ENCODE measurements at places on chromosomes 5 and 9.

DNA sequence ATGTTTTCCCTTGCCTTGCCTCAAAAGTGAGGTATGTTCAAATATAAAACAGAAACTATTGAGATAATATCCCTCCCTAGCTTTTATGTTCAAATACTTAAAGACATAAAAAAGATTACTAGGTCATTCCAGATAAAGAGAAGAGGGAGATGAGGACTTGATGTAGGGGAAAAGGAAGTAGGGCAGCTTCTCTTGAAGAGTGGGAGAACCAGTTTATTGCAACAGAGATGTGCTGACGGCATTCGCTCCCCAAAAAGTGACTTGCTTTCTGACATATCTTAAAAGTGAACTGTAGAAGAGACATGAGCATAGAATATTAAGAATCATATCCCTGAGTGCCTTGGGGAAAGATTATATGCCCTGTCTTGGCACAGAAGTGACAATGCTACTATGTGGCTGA is 330.2 kb upstream of the NREP start:
- DNase-seq, result no peak

GRCh38 chr5:141373673-141374317 is at the start of gene PCDHGA6:
Gene PCDHGA6 (plus strand): TSS chr5:141373891. CDS start chr5:141374084, 193 bp downstream.
- no peak for DNase-seq

DNA sequence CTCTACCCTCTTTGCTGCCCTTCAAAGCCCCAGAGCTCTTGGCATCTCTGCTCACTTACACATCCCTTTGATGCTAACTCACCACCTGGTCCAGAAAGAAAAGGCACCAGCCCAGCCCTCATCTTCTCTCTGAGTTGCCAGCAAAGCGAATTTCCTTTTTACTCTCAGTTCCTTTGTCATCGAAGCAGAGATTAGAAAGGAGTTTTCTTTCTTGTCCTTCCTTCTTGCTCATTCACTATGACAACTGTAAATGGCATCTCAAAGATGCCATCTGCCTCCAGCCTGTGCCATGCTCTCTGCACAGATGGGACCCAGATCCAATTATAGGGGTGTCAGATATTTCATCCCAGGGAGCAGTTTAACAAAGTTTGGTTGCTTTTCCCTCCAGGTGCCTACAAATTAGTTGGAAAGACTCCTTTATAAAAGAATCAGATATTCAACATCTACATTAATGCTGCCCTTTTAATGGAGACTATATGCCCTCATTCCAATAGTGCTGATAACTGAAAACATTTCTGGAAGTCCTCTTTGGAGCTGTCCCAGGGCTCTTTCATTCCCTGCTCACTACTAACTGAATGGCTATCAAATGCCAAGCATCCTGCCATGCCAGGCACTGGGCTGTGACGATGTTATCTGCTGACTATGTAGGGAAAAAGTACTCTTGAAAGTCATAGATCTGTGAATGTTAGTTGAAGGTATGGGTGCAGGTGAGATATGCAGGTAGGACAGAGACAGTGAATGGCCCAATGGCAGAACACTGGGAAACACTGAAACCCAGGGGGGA is 58.9 kb downstream of the SUSD1 start:
- no peak for DNase-seq

DNA sequence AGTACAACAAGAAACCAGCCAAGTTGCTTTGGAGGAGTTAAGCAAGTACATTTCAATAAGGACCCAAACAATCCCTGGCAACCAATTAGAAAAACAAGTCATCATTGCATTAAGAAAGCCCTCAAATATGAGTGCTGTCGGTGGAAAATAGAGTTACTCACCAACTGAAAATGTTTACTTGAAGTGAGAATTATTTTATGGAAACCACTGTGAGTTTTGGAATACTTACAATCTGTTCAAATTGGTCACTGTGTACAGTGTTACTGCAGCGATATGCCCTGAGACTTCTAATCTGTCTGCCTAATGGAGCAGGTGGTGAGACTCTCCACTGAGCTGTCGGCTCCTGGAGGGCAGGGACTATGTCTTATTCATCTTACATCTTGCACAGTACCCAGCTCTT is 1073.2 kb upstream of the DMAC1 start:
- no peak for DNase-seq

DNA sequence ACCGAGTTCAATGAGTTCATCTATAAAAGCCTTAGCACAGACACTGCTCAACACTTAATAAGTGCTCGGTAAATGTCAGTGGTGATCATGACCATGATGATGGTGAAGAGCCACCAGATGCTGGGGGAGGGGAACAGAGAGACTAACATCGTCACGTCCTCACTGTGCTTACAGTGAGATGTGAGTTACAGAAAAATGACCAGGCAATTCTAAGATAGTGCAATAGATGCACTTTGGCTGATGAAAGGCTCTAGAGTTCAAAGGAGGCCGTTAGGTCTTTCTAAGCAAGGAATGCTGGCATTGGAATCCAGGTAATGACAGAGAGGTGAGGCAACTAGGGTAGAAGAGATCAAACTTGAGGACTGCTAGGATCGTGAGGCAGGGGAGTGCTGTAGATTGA is 36.7 kb downstream of the ARL15 start:
- no peak for DNase-seq

GRCh38 chr5:171625646-171626045 is 160.0 kb upstream of the SMIM23 start:
- no peak for DNase-seq

DNA sequence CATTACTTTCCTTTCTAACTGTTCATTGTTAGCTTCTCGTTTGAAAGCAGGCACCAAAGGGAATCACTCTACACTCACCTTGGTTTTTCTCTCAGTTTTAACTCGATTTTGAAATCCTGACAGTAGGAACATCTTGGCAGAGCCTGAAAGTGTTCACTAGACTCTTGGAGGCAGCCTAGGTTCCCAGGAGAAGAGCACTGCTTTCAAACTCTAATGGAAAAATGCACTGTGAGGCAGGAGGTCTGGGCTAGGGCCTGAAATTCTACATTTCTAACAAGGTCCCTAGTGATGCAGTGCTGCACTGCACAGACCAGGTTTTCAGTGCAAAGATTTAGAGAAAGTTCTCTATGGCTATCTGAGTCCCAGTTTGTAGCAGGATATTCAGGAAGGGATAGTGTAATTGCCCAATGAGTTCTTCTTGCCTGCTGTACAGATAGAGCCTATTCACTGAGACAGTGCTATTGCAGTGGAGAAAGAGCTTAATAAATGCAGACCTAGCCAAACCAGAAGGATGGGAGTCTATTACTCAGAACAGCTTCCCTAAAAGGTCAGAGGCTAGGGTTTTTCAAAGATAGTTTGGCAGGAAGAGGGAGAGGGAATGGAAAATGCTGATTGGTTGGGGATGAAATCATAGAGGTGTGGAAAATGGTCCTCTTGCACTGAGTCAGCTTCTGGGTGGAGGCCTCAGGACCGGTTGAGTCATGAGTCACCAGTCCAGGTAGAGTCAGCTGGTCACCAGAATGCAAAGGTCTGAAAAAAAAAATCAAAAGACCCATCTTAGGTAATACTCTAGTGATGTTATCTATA is 153.9 kb downstream of the GPBP1 start:
- DNase-seq, result no peak

DNA sequence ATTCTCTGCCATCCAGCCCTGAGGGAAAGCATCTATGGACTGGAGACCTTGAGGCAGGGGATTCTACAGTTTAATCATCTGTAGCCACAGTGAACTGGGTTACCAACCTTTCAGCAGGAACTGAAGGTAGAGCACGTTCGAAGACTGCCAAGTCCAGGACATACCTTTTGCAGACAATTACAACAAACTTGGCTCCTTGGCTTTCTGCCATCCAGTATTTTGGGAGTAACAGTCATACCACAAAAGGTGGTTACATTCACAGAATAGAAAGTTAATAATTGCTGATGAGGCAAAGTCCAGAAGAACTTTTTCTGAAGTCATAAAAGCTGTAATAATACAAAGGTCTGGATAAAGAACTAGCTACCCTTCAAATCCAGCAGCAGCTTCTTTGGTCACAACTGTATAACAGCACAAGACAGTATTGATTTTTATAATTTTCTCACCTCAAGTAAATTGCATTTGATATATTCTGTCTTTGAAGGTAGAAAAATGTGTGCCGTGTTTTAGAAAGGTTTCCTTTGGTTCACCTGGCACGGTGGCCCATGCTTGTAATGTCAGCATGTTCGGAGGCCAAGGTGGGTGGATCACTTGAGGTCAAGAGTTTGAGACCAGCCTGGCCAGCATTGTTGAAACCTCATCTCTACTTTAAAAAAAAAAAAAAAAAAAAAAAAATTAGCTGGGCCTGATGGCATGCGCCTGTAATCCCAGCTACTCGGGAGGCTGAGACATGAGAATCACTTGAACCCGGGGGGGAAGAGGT is 236.6 kb downstream of the NR3C1 start:
- DNase-seq, result no peak

DNA sequence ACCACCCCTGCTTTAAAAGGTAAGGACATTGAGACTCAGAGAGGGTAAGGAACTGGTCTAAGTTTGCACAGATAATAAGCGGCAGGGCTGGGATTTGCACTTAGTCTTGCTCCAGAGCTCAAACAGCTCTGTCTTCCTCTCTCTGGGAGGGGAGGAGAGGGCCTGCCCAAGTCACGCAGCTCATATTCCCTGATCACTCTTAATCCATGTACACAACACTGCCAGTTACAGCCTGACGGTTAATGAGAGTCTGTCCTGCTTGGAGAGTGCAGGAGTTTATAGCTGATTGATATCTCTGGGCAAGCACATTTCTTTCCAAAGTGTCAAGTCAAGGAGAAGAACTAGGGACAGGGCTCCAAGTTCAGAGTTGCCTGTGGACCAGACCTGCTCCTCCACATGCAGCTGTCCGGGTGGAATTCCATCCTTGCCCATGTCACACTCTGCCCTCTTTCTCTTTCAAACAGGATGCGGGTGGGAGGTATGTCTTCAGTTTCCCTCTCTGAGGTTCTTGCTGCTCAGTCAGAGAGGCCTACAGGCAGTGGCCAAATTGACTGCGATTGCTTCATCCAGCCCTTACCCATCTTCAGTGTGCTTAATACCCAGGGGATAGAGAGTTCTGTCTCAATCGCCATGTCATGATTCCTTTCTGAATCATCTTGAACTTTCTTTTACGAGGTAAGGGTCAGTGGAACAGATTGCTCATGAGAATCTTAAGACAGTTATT is 54.5 kb downstream of the GALNT12 start:
- no peak for DNase-seq

- DNase-seq, result no peak
Observed at GRCh38 chr5:12003680-12004079, 99.4 kb upstream of the CTNND2 start.

GRCh38 chr5:124587280-124587679 is 159.2 kb downstream of the ZNF608 start:
- no peak for DNase-seq

GRCh38 chr5:142716963-142717362 is 31.1 kb upstream of the FGF1 start:
- DNase-seq, result peak; percentile 70

DNA sequence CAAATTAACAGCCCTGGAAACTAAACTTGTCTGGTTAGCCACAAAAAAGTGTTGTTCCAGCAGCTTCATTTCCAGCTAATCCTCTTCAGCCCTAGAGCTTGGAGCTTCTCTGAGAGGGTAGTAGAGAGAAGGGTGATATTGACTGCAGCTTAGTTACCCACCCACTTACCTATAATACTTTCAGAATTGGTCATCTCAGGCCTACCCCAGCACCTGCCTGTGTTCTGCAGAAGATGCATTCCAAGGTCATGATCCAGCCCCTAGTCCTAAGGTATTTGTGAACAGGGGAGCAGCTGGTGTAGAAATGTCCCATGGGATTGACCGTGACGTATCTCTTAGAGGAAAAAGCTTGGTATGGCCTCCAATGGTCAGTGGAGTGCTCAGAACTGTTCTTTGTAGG is 289.0 kb downstream of the NR3C1 start:
- DNase-seq, result no peak

GRCh38 chr9:22722492-22722891 is 275.9 kb downstream of the DMRTA1 start:
- DNase-seq, result no peak

- no peak for DNase-seq
Observed at GRCh38 chr9:129012343-129012742, 15.8 kb downstream of the SH3GLB2 start.

GRCh38 chr9:137807721-137808703 is 69.6 kb upstream of the CACNA1B start:
- no peak for DNase-seq

GRCh38 chr9:86939321-86939720 is 8.0 kb downstream of the GAS1 start:
- DNase-seq, result no peak

DNA sequence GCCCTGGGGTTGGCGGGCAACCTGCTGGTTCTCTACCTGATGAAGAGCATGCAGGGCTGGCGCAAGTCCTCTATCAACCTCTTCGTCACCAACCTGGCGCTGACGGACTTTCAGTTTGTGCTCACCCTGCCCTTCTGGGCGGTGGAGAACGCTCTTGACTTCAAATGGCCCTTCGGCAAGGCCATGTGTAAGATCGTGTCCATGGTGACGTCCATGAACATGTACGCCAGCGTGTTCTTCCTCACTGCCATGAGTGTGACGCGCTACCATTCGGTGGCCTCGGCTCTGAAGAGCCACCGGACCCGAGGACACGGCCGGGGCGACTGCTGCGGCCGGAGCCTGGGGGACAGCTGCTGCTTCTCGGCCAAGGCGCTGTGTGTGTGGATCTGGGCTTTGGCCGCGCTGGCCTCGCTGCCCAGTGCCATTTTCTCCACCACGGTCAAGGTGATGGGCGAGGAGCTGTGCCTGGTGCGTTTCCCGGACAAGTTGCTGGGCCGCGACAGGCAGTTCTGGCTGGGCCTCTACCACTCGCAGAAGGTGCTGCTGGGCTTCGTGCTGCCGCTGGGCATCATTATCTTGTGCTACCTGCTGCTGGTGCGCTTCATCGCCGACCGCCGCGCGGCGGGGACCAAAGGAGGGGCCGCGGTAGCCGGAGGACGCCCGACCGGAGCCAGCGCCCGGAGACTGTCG is 976 bp downstream of the RXFP3 start:
- no peak for DNase-seq

GRCh38 chr5:178280631-178281030 is 48.0 kb upstream of the PHYKPL start:
- no peak for DNase-seq

DNA sequence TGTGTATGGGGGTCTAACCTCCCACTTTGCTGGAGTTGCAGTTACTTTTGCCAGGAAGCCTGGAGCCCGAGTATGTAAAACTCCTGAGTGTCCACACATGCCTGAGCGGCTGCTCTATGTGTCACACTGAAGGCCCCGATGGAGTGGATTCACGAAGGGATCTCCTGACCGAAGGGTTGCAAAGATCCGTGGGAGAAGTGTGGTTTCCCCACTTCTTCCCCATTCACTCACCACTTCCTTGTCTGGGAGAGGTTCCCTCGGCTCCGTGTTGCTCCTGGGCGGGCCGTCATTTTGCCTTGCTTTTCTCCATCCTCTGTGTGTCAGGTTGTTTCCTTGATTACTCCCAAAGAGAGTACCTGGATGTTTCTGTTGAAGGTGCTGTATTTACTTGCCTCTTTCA is 16.2 kb upstream of the IL3 start:
- DNase-seq, result no peak

DNA sequence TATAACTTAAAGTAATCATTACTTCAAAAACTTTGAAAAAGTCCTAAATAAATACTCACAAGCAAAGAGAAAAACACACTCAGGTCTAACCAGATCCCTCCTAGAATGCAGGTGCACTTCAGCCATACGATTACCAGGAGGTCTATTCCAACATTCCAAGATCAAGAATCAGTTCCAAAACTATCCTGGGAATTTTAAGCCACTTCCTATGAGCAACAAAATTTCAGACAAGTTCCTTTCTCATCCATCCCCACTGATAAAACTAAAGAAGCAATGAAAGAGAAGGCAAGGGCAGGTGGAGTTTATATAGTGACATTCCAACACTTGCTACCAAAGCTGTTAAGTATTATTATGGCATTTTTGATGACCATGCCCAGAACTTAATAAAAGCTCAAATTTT is 29.6 kb downstream of the MLLT3 start:
- DNase-seq, result no peak

All from left ventricle myocardium superior (tissue), 1 donor.